ENCODE measurements at places on chromosomes 4 and X.

DNA sequence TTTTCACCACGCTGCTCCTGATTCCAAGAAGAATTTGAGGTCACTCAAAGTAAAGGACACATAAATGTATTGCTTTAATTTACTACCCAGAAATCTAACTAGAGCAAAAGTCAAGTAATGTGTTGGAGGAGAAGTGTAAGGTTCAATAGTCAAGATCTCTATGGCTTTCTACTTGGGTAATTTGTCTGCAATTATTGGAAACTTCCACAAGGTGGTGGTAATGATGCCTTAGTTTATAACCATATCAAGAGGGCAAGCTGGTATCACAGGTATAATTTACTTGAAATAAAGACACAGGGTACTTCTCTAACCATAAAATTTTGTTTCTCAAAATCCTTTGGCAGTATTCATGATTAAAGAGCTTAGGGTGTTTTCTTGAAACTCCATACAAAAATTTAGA, 10.2 kb upstream of the GRIA3 start:
- no peak for DNase-seq

DNA sequence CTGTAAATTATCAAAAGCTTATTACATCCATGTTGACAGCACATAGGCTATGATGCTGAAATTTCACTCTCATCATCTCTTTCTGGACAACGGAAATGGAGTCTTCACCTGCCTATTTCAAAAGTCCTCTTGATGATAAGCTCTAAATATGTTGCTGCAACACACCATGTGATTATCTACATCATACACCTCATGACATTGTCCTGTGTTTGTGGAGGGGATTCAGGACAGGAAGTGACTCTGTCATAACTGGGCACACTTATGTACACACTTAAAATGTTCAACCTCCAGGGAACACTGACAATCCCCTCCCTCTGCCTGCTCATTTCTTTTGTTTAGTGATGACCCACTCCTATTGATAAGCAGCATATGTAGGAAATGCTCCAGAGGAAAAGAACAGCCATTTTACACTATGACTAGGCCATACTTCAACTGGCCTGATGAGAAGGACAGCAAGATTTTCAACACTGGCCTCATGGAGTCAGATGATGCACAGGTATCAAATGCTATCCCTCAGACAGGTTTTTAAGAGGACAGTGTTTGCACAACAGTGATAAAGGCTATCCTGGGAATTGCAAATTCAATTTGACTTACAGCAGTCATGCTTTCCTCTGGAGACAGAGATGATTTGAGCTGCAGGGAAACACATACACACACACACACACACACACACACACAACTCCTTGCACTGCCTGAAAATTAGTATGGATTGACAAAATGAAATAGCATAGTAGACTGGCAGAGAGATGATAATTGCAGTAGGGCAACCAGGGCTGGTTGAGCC, 163.3 kb upstream of the RASGEF1B start:
- no peak for DNase-seq

DNA sequence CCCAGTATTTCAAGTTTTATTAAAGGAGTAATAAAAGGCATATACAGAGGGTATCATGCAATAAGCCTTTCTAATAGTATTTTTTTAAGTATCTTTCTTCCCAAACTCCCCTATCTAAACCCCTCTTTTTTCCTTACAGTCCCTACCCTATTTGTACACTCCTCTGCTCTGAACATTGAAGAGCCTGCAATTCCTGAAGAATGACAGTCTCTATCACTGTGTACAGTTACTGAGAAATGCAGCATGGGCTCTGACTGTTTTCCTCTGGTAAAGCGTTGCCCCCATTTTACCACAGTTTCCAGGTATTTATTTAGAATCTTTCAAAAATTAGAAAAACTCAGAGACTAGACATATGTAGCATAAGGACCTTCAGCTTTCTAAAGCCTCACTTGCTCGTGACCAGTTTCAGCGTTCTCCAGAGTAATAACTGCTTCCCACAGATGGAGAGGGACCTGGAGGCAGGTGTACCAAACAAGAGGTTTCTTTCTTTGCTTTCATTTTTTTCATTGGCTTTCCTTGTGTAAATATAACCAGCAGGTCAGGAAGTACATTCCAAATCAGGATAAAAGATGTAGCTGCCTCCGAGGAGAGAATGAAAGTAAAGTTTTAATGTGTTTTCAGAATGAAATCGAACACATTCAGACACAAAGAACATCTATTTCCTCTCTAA, 230.8 kb downstream of the CFAP299 start:
- no peak for DNase-seq

DNA sequence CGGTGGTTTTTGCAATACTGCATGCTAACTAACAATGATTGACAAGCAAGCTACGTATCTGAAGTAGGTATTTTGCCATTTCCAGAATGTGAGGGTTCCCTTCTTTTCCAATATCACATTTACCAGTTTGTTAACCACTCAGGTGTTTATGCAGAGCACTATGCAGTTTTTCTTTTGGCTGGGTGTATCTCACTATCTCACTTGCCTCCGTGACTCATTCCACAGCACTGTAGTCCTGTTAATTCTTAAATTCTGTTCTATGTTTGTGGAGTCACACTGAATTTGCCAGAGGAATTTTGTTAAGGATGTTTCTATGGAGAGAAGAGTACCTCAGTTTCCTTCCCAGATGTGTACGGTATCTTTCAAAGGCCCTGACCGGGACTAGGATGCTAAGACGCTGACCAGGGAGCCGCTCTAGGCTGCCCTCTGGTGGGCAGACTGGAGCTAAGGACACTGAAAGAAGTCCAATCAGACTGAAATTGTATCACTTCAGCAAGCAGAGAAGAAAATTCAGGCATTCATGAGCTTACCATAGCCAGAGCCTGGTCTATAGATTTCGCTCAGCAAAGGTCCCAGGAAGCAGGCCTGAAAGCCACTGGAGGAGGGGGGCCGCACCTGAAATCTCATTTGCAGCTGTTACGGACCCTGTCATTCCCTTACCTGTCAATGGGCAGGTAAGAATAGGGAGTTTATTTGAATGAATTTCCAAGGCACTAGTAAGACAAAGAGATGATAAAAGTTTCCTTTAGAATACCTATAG, 388.4 kb upstream of the SPOCK3 start:
- DNase-seq = no peak

DNA sequence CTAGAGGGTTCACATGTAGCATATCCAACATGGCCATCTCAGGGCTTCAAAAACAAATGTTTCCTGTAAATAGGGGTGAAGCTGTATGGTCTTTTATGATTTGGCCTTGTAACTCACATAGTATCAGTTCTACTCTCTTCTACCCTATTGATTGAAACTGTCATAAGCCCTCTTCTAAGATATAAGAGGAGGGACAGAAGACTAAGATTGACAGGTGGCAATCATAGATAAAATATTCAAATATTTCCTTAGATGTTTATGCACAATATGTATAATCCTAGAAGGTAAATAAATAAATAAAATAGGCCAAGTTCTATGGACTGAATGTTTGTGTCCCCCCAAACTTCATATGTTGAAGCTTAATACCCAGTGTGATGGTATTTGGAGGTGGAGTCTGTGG, 6.9 kb upstream of the BEX3 start:
- no peak for DNase-seq

- no peak for DNase-seq
Observed at GRCh38 chrX:142204522-142205433, at the start of gene MAGEC2. Gene MAGEC2 (minus strand): TSS chrX:142205290. CDS start chrX:142203987, 1,303 bp downstream.

DNA sequence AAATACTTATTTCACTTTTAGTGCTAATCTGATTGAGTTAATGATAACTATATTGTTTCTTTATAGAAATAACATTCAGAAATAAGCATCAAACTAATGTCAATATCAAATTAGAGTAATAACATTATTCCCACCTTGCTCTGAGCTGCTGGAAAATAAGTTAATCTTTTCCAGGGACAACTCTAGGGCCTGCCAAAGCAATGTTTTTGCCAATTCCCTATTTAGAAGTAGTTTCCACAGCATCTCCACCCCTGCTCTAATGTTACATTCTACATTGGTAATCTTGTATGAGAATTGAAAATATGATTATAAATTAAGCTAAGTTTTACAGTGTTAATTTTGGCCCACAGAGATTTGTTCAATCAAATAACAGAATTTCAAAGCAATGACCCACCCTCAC, 68.3 kb downstream of the REELD1 start:
- no peak for DNase-seq

DNA sequence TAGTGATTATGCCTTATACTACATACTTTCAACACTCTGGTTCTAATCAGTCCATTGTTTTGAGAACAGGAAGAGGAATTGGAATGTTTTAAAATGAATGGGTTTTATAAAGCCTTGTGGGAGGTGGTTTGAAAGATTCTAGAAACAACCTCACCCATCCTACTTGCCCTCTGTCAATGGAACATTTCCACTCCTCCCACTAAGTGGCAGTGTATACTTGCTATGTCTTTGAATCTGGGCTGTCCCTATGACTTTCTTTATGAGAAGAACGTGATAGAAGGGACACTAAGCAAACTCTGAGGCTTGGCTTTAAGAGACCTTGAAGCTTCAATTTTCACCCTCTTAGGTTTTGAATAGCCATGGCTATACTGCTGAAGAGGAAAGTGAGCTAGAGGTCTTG, 611.2 kb downstream of the PPP4R3C start:
- no peak for DNase-seq

DNA sequence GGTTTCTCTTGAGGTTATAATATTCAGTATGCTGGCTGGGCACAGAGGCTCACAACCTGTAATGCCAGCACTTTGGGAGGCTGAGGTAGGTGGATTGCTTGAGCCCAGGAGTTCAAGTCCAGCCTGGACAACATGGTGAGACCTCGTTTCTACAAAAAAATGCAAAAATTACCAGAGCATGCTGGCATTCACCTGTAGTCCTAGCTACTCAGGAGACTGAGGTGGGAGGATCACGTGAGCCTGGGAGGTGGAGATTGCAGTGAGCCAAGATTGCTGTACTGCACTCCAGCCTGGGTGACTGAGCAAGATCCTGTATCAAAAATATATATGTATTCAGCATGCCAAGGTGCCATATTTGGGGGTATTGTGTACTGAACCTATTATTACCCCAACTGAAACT, 552.5 kb downstream of the ADGRL3 start:
- no peak for DNase-seq

GRCh38 chr4:53929955-53930798, 134.2 kb downstream of the CHIC2 start:
- no peak for DNase-seq

DNA sequence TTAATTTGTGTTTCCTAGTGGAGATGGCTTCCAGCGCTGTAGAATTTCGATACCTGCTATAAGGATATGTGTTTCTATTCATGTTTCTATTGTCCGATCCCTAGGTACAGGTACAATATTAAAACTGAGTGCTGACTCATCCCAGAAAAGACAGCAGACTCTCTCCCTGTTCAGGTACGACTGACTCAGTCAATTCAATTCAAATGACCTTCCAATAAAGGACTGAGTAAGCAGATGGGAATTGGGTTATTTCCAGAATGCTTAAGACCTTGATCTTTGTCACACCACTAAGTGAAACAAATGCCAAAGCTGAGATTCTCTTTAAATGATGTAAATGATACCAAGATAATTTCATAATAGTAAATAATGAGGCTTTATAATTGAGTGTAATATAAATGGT, 1596.9 kb downstream of the RPA4 start:
- no peak for DNase-seq

DNA sequence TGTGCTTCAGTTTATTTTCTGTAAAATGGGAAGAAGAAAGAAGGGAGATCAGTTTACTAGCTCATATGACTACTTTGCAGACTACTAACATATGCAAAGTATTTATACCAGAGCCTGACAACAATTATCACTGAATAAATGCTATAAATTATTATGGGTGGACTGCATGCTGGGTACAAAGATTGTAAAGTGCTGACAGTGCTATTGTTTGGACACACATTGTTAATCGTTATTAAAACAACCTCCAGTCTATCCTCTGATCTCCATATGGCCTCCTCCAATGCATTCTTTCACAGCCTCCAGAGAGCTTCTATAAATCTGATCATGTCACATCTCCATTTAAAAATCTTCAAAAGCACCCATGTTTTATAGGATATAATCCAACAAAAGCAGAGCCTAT, 90.1 kb upstream of the HS3ST1 start:
- no peak for DNase-seq

GRCh38 chr4:176593943-176594342, 198.8 kb downstream of the VEGFC start:
- DNase-seq = no peak

GRCh38 chr4:42915484-42915883, 23.0 kb downstream of the GRXCR1 start:
- DNase-seq = no peak

DNA sequence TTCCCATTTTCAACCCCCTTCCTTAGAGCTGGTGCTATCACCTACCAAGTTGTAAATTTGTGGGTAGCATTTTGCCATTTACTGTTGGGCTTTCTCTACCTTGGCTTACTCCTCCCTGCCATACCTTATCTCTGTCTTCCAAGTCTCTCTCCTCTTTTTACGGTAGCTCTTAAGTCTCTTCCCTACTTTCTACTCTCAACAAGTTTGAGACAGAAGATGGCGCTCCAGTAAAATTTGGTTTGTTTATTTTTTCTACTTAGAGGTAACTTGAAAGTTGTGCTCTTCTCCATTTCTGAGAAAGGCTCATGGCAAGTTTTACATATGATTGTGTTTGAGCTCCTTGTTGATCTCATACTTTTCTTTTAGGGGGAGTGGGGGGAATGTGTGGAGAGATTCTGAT, 1508.1 kb downstream of the TECRL start:
- DNase-seq = no peak

DNA sequence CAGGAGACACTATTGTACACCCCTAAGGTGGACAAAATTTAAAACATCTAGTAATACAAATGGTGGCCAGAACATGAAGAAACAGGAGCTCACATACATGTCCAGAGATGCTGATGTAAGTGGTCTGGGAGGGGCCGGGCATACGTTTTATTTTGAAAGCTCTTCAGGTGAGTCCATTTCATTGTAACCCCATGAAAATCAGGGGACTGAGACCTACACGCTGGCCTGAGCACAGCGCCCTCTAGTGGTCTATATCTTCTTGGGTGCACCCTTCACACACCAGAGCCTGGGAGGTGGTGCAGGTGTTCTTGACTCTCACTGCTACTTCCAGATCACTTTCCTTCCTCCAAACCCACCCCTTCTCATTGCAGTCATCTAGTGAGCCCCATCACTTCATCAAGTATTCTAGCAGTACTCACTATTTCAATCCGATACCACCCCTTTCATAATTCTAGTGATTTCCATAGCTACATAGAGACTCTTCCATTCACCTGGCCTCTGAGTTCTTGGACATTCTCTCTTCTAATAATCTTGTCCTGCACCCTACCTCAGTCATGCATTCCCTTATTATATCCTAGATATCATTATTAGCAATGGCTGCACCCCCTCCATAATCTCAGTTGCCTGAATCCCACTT, 4.3 kb upstream of the TLR6 start:
- DNase-seq = no peak

GRCh38 chrX:13794417-13794816, 22.5 kb downstream of the GPM6B start:
- DNase-seq = no peak

DNA sequence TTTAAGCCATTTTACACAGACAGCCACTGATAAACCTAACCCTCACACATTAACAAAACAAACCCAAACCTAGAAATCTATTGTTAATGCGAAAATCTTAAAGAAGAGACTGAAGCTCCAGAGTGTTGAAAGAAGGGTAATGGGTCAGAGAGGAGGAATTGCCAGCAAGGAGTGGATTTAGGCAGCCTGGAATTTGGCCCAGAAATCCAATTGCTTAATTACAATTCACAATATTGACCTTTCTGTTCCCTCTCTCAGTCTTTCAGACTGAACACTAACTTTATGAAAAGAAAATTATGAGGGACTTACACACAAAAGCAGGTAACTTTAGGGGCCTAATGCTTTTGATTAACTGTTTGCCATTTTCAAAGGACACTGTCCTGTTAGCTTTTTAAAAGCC, 185.2 kb upstream of the GPC4 start:
- no peak for DNase-seq

- DNase-seq = no peak
Observed at GRCh38 chr4:126843492-126844067, 789.2 kb upstream of the INTU start.
